ENCODE measurements at places on chromosomes 12 and 14.

DNA sequence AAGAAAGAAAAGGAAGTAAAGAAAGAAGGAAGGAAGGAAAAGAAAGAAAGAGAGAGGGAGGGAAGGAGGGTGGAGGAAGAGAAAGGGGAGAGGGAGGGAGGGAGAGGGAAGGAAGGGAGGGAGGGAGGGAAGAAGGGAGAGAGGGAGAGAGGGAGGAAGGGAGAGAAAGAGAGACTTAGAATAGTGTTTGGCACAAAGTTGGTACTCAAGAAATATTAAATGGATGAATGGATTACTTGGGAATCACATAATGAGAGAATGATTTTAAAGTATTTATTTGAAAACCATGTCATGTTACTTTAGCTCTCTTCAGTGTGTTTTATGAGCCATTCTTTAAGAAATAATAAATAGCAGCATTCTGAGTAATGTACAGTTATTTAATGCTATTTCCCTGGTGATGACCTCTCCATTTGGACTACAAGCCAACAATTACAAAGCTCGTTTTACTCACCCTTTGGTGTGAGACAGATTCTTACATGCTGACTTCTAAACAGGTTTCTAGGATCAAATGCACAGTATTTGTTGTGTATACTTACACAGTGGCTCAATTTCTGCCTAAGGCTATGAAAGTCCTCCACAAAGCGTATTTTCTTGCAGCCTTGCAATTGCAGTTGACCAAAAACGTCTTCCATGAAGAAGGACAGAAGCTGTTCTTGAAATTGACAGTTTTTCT lies 861 bp downstream of the IL26 start:
- no peak for DNase-seq

GRCh38 chr12:48216785-48217184 lies 13.7 kb upstream of the OR10AD1 start:
- no peak for DNase-seq

DNA sequence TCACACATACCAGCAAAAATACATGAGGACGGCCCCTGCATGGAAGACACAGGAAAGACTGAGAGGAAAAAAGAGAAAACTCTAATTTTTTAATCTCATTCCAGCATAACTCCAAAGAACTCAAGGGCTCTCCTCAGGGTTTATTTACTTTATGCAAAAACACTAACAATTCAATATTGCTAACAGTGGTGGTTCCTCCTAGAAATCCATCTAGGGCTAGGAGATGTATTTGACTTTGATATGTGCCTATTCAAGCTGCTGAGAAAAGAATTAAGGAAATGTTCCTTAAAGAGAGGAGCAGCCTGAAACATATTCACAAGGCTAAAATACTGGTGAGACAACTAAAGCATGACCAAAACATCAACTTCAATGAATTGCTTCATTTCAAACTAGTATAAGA lies 57.0 kb downstream of the SLC25A21 start:
- DNase-seq, result no peak

GRCh38 chr14:72553161-72553560 lies 340.7 kb downstream of the DPF3 start:
- no peak for DNase-seq

GRCh38 chr12:3199551-3200031 lies 122.4 kb downstream of the TSPAN9 start:
- peak; percentile 29 for DNase-seq

All from left renal pelvis (tissue), 4 donors.